Spinal cord (tissue), 10 donors: ENCODE measurements at places on chromosomes 12 and 14. TPM values are rescaled to one million over a fixed set of nuclear protein-coding genes. Genes with fewer than 3 reads are reported as not detected.
A peak's percentile ranks its signal among the peaks of the same experiment; 100 is the strongest.

DNA sequence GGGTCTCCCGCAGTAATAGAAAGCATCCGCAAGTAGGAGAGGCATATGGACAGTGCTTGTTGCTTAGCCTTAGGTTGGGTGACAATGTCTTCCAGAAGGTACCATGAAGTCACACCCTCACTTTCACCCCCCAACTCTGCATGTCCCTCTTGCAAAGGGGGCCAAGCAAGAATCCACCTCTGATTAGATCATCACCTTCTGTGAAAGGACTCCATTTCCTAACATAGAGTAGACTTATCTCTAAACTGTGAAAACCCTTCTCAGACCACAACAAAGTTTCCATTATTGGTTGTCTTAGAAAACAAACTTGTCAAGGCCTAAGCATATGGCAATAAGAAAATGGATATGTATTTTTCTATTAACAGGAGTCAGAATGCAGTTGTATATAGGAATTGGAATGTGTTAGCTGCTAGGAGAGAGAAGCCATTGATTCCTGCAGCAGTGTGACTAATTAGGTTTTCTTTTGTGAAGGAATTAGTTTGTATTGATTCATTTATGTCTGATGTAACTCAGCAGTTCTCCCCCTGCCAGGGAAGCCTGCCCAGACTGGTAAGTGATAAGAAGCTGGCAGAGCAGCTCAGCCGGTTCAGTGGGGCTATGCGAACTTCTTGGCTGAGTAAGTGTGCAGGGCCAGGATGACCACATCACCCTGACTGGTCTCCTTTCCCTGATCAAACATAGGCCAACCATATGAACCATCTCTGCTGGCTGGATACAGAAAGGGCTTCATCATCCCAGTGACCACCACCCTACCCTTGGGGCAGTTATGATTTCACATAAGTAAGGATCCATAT, 107.3 kb upstream of the CCDC196 start:
- no peaks in the 10 kb centered on the region for H3K4me1 ChIP-seq
- H3K36me3 ChIP-seq: no peaks in the 10 kb centered on the region
- no peak overlapping the region for H3K4me3 ChIP-seq
- H3K27me3 ChIP-seq: no peaks in the 10 kb centered on the region
- no peak overlapping the region for H3K27ac ChIP-seq
- no peak for DNase-seq

OR10AD1 gene
- not detected for polyA plus RNA-seq

DNA sequence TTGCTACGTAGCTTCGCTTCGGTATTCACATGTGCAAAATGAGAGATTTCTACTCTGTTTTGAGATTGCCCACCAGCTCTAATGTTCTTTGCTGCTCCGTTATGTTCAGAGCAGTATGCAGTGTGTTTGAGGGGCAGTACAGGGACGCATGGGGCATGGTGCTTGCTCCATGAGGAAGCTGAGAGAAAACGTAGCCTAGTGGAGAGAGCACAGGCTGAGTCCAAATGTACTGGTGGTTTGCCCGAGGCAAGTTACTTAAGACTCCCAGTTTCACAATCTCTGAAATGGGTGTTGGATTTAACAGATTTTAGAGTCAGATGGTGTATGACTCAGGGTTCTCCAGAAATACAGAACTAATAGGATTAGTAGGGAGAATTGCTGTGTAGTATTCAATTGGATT, 310.5 kb downstream of the ETNK1 start:
- no peak for DNase-seq
- H3K27ac ChIP-seq: no peak overlapping the region
- no peak overlapping the region for H3K4me3 ChIP-seq
- no peaks in the 10 kb centered on the region for H3K27me3 ChIP-seq
- no peaks in the 10 kb centered on the region for H3K4me1 ChIP-seq
- no peaks in the 10 kb centered on the region for H3K36me3 ChIP-seq

DNA sequence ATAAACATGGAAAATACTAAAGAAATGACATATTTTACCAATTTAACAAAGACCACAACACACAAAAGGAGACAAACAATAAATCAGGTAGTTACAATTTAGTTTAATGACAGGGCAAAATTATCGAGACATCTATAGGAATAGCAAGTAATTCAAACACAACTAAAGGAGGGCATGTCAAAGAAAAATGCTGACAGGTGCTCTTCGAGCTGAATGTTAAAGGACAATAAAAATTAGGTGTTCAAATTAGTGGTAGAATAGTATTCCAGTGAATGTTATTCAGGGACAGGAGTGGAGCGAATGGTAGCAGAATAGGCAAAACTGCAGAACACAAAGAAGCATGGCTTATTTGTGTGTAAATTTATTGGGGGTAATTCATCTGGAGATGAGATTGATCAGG, 1004.3 kb upstream of the FBXO33 start:
- no peak for DNase-seq
- H3K4me1 ChIP-seq: no peaks in the 10 kb centered on the region
- no peak overlapping the region for H3K27ac ChIP-seq
- H3K4me3 ChIP-seq: no peak overlapping the region
- H3K36me3 ChIP-seq: no peaks in the 10 kb centered on the region

- no peaks in the 10 kb centered on the region for H3K36me3 ChIP-seq
- DNase-seq: no peak
- H3K27ac ChIP-seq: no peak overlapping the region
- no peak overlapping the region for H3K4me3 ChIP-seq
Observed at GRCh38 chr14:22314183-22314820, 274.7 kb downstream of the DAD1 start.

DNA sequence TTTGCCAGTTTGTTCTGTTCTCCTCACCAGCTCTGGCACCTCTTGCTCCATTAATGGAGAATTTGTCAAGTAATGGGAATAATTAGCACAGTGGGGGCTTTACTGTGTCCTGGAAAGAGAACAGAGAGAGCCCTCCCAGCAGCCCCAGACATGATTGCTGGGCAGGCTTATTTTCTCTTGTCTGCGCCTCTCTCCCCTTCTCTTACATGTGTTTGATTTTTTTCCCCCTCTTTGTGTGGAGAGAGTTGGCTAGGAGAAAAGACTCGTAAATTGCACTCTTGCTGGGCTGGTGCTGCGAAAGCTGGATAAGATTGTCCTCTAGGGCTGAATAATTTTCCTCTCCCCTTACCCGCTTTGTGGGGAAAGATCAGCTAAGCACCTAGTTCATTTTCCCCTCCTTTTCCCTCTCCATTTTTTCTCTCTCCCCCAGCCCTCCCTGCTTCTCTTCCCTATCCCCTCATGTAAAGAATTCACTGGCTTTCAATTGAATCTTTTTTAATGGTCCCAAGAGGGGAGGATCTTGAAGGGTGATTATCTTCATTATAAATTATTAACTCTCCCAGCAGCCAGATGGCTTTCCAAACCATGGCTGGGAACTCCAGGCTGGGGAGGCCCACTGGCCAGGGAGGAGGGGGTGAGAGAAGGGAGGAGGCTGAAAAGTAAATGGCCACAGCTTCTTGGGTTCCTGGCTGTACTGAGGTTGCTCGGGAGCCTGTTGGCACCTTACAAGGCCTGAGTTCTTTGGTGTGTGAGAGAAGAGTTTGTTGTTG, 62.2 kb downstream of the NRXN3 start:
- H3K27me3 ChIP-seq: no peaks in the 10 kb centered on the region
- no peaks in the 10 kb centered on the region for H3K36me3 ChIP-seq
- no peak overlapping the region for H3K27ac ChIP-seq
- DNase-seq: peak; percentile 64

- no peak overlapping the region for H3K4me3 ChIP-seq
- no peaks in the 10 kb centered on the region for H3K4me1 ChIP-seq
- H3K27ac ChIP-seq: no peak overlapping the region
- no peaks in the 10 kb centered on the region for H3K36me3 ChIP-seq
Observed at GRCh38 chr14:52397844-52398243, 83.7 kb downstream of the PTGER2 start.

DNA sequence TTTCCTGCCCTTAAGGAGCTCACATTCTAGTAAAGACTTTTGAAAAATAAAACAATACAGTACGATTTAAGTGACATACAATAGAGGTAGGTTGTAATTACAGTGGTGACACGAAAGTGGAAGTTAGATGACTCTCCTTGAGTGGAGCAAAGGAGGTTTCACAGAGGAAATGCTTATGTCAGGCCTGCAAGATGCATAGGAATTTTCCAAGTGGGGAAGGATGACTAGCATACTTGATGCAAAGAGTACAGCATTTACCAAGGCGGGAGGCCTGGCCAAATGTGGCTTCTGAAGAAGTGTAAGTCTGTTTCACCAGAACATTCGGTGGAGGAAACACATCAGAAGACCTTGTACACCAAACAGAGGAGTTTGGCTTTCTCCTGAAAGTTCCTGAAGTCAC, 55.2 kb downstream of the ERO1A start:
- no peak overlapping the region for H3K4me3 ChIP-seq
- H3K4me1 ChIP-seq: no peaks in the 10 kb centered on the region
- no peak for DNase-seq

DNA sequence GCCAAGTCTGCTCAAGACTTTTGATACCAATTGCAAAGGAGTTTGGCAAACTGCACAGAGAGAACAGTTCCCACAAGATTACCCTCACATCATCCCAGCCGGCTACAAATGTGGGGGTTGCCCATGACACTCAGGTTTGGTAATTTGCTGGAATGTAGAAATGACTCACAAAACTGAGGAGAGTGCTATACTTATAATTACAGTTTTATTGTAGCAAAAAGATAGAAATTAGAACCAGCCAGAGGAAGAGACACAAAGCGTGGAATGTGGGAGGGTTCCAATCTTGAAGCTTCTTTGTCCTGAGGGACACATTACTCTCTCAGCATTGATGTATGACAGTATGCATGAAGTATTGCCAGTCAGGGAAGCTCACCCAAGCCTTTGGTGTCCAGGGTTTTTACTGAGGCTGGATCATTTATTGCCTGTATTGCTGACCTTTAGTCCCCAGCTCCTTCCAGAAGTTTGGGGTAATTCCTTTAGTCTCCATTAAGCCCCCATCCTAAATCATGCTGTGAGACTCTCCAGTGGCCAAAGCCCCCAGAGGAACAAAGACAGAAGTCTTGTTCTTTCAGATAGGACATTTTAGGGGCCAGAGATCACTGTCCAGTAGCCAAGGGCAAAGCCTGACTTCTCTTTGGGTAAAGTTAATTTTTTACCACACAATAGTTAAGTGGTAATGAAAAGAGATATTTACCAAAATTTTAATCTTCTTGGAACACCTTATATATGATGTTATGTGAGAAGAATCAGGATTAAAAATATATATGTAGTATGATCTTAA, 9.9 kb downstream of the TBK1 start:
- H3K27me3 ChIP-seq: no peaks in the 10 kb centered on the region
- H3K36me3 ChIP-seq: peaks cover 16% of the 10 kb centered on the region
- no peak for DNase-seq
- no peak overlapping the region for H3K4me3 ChIP-seq
- no peak overlapping the region for H3K27ac ChIP-seq

DNA sequence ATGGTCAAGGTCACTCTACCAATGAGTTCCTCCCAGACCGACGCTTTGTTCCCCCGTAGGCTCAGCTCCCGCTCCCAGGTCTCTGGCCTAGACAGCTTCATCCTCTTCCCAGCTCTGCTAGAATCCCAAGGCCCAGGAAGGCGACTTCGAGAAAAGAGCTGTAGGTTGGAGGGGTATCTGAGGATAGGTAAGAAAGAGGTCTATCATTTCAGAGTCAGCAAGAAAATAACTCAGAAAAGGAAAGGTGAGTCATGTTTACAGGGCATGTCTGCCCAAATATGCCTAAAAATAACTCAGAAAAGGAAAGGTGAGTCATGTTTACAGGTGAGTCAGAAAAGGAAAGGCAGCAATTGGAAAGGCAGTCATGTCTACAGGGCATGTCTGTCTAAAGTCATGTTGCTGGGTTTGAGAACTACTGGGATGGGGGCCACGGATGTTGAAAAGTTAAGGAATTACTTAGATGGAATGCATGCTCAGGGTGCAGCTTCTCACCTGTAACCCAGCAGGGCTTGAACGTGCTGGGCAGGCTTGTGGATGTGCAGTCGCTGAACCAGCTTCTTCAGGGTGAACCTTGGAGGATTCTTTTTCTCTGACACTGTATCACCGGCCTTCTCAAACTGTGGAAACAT, 12.2 kb downstream of the TEP1 start:
- H3K4me3 ChIP-seq: no peak overlapping the region
- DNase-seq: no peak
- H3K27me3 ChIP-seq: no peaks in the 10 kb centered on the region
- peaks cover 44% of the 10 kb centered on the region for H3K36me3 ChIP-seq
- H3K27ac ChIP-seq: no peak overlapping the region

GRCh38 chr12:86666316-86666715, 410.1 kb upstream of the MGAT4C start:
- no peaks in the 10 kb centered on the region for H3K27me3 ChIP-seq
- DNase-seq: no peak
- no peak overlapping the region for H3K27ac ChIP-seq
- no peak overlapping the region for H3K4me3 ChIP-seq
